ENCODE measurements at places on chromosomes 13 and 19.

DNA sequence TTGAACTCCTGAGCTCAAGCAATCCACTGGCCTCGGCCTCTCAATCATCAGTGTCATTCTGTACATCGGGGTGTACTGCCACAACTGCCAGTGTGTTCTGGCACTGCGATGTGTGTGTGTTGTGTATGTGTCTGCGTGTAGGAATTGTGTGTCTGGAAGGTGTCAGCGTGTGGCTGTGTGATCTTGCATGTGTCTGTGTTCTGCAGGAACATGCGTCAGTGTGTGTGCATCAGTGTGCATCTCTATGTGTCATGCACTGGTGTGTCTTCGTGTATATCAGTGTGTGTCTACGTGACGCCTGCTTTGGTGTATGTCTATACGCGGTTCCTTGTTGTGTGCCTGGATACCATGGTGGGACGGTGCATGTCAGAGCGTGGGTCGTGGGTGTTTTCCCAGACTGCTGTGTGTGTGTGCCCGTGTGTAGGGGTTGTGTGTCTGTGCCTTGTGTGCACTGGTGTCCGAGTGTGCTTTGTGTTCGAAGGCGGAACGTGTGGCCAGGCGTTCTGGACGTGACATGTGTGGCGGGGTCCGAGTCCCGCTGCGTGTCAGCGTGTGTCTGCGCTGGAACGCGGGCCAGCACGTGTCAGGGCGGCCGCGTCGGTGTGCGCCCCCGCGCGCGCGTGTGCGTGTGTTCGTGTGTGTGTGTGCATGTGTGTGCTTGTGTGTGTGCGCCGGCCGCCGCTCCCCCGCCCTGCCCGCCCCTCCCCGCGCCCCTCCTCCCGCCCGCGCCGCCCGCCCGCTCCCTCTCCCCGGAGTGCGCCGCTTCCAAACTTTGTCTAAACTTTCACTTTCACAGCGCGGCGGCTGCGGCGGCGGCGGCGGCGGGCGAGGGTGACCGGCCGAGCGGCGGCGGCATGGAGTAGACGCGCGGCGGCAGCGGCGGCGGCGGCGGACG lies at the start of gene NFIX:
NFIX (plus strand) TSS at position 775 of the 895 bp plus-strand sequence. CDS start 363 bp downstream, outside the sequence.
- DNase-seq = peak; percentile 54

DNA sequence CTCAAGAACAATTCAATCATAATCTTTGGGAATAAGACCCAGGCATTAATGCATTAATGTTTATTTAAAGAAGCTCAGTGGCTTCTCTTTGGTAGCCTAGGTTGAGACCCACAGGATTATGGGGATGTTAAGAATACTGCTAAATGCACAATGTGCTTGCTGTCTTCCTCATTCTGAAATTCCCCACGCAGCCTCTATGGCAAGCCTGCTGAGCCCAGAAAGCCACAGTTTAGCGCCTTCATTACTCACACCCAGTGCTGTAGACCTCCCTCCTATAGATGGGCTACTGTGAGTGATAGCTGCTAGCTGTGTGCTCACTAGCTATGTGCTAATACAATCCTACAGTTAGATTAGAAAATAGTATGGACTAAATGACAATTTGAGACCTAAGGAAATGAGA lies 90.6 kb downstream of the TNFSF13B start:
- no peak for DNase-seq

GRCh38 chr13:94322925-94323763 lies 156.3 kb downstream of the DCT start:
- no peak for DNase-seq

DNA sequence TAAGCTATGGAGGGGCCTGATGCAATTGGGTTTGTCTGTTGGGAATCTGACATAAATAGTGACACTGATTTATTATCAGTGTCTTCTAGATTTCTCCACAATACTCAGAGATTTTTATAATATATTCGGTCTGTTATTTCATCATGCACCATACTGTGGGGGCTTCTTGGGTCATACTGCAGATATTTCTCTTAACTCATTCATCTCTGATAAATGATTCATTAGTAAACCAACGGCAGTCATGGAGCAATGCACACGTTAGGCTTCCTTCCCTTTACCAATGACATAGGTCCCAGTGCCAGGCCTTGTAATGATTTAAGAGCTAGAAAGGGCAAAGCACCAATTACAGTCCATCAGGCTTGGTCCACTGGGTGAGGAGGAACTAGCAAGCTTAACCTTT lies 53.6 kb downstream of the FAM216B start:
- DNase-seq = no peak

DNA sequence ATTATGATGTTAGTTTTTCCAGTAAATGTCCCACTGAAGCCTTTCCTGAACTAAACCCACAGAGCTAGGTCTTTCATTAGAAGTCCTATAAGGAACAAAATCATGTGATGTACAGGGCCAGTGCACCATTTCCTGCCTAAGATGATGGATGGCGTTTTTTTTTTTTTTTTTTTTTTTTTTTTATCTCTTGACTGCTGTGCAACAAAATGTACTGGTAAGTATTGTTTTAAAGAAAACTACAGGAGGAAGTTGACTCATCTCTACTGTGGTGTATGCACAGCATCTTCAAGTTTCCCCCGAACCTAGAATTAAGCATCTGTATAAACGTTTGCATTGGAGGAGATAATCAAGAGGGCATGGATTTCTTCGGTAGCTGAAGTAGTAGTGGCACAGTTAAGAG lies 197.5 kb downstream of the NBEA start:
- no peak for DNase-seq

DNA sequence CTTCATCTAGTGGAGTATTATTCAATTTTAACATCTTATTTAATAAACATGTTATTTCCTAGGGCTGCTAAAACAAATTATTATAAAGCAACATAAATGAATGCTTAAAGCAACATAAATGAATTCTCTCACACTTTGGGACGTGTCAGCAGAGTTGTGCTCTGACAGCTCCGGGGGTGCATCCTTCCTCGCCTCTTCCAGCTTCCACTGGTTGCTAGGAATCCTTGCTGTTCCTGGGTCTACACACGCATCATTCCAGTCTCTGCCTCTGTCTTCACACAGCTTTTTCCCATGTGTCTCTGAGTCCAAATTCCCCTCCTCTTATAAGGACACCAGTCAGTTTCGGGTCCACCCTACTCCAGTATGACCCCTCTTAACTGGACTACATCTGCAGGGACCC lies 21.6 kb upstream of the SPATA13 start:
- DNase-seq = no peak

DNA sequence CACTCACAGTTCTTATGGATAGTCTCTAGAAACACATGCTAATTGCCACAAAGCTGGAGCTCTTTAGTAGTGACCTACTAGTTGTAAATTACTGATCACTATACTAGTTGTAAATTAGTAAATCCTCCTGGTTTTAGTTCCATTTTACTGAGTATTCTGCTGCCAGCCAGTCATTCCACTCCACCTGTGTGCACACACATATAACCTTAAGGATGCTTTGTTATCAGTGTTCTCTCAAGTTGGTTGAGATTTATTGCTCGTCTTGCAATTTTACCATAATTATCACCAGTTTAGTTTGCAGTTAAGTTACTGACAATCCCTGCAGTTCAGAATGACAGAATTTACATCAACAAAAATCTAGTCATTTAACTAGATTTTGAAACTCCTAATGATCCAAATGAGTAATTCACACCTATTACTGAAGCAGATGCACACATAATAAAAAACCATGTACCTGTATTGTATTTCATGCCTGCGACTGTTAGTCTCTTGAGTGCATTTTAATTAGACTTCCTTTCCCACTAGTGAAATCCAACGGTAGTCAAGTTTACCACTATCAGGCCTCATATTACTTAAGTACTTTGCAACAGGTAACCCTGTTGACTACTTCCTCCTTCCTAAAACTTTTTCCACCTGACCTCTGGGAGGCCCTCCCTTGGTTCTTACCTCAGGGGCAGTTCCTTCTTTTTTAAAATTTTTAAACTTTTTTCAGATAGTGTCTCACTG lies 7.6 kb downstream of the TPT1 start:
- no peak for DNase-seq

DNA sequence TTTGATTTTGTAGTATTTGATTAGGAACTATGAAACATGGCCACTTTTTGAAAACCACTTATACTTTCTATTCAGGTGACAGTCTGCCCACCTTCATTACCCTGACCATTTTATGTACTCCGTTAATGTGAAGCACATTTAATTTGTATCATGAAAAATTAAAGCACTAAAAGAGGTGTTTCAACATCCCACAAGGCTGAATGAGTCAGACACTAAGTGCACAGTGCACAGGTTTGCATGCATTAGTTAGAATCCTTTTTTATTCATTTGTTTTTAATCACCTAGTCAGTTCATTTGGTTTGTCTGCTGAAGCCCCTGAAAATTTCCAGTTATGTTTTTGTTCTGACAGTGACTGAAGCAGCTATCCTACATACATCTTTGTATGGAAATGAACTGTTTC lies 271.0 kb downstream of the SLITRK5 start:
- DNase-seq = no peak

- no peak for DNase-seq
Measured at GRCh38 chr13:27374126-27374613, 50.2 kb upstream of the GTF3A start.

DNA sequence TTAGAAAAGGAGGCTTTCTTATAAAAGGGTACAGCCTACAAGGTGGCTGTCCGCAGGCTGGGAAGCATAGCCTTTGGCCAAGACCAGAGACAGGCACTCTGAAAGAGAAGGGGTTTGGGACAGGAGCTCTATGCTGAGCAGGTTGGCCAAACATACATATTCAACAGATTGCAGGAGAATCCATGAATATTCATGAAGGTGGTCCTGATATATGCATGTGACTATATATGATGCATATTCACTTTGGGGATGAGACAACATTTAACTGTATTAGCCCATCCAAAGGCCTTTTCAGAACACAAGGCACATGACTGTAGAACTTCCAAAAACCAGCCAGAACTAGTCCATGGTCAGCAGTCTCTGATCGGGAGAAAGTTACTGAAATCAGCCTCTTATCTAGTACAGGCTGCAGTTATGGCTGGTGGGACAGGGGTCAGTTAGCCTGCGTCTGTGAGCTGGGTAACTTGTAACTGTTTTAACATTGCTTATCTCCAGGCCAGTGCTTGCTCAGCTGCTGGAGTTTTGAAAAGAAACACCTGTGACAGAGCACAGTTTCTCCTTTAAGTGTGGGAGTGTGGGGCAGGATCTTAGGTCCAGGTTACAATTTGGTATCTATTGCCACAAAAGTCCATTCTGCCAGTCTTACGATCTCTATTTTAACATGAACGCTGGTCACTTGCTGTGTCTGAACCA lies 924.2 kb downstream of the UQCRFS1 start:
- DNase-seq = no peak

- peak; percentile 22 for DNase-seq
Measured at GRCh38 chr19:23802290-23802689, 43.6 kb upstream of the ZNF681 start.

DNA sequence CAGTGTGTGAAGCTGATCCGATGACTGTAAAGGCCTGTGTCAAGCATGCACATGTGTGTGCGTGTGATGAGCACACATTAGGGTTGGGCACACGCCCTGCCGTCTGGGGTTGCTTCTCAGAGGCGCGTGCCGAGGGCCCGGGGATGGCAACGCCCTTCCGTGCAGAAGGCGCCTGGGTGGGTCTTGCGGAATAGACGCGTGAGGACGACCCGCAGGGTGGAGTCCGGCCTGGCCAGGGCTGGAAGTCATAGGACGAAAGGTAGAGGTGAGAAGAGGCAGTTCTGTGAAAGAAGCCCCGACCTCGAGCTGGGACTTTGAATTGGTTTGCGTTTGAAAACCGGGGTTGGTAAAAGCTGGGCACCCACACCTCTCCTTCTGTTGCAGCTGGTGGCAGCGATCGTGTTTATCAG lies 35.7 kb downstream of the TMEM255B start:
- DNase-seq = no peak

Measured in MM.1S (cell line).